ENCODE measurements at places on chromosomes 11 and 22.

DNA sequence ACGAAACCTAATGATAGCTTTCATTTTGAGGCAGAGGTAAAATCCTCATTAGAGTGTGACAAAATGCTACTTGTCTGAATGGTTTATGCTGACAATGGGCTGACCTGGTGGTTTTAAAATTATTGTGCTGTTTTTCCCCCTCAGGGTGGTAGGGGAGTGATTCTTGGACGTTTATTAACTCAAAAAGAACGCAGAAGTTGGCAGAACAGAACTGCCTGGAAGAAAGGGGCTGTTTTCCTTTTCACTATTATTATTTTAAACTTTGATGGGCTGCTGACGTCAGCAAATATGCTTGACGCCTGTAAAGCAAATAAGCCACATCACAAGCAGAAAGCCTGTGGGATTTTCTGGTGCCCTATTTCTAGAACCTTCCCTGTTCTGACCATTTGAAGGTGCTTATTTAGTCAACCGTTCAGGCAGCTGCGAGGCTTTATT lies 4.0 kb downstream of the RASSF10 start:
- no peak for DNase-seq

DNA sequence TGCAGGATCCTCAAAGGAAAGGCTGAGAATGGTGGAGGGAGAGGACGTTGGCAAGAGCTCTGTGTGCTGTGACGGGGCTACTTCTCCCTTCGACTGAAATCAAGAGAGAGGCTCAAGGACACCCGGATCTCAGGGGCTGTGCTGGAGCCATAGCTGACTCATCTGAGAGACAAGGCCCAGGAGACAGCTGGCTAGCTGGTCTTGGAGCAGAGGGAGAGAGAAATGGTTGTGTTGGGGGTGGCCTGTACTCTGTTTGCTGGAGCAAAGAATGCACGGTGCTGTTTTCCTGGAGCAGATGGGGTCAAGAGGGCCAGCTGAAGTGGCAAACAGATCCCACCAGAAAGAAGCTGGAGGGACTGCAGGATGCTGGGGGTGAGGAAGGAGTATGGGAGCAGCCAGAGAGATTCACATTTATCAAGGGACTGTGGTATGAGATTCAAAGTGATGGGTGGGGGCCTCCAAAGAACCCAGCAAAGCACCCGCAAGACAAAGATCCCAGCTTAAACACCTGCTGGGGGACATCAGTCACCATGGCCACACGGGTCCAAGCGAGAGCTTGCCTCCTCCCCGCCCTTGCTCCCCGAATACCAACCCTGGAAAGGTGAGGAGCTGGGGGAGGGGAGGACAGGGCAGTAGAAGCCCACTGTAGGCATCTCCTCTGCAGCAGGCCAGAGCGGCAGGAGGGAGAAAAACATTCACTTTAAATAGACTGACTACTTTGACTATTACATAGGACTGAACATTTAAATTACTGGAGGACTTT lies 40.8 kb downstream of the MAP6 start:
- no peak for DNase-seq

GRCh38 chr11:117691218-117691514 lies 105.8 kb downstream of the DSCAML1 start:
- DNase-seq = no peak

DNA sequence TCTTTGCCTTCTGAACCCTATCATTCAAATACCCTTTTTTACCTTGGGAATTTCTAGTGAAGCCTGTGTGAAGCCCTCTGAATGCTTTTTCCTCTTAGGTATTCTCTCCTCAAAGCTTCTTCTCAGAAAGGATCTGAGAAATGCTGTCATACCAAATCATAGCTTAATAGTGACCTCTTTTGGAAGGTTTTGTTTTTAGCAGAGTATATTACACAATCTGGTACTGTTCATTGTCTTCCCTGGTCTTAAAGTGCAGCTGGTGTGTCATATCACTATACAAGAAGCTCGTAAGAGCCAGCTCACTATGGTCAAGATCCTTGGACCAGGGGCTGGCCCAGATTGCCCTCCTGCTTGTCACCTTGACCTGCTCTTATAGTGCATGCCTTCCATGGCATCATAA lies 204.4 kb upstream of the ANO5 start:
- no peak for DNase-seq

DNA sequence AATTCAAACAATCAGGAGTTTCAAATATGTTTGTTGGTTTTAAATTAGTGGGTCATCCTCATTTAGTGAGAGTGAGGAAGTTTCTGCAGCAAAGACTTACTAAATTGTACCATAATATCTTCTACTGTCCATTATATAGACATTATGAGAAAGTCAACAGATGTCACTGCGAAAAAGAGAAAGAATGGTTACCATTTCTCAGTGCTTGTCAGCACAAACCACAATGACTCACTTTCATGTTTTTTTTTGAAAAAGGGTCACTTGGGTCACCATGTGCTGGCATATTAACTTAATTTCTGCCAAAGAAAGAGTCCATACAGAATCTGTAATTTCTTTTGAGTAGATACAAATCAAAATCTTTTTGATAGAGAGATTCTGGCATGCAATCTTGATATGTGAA lies 924.6 kb upstream of the FAT3 start:
- DNase-seq = no peak

DNA sequence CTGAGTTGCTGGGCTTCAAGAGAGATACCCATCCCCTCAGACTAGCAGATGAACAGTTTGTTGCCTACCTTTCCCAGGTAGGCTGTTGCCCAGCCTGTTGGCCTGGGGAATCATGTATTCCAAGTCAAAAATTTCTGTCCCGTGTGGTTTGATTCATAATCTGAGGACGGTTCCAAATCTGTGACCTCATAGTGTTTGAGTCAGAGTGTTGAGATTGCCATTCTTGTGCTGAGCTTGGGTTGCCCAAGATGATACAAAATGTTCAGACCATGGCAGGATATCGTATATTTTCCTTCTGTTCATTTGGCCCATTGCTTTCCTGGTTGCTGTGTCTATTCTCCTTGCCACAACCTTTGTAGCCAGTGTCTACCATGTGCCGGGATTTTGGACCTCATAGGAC lies 64.3 kb downstream of the CYB5R2 start:
- no peak for DNase-seq

DNA sequence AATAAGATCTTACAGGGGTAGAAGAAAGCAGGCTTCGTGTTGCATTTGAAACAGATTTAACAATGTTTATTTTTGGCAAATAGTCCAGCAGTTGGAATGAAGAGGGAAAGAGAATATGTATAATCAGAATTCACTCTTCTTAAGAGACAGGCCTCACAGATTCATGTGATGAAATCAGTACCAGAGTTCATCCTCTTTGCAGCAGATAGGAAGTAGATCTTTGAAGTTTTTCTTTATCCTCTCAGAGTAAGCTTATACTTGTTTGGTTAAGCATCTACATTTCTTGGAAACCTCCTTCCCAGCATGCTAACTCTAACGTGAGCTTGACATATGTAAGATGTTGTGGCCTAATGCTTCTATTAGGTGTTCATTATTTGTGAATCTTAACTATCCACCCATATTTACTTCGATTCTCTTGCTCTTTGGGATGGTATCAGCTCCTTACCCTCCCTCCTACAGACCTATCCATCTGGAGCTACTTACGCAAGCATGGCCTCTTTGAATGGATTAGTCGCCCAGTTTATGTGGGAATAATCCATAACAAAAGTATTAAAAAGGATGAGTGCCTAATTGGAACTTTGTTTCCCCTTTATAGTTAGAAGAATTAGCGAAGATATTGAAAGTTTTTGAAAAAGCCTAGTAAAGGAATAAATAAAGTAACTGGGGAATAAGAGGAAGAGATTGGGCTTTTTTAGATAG lies 80.1 kb downstream of the PRMT3 start:
- DNase-seq = no peak
